ENCODE measurements at places on chromosomes 7 and 10.

DNA sequence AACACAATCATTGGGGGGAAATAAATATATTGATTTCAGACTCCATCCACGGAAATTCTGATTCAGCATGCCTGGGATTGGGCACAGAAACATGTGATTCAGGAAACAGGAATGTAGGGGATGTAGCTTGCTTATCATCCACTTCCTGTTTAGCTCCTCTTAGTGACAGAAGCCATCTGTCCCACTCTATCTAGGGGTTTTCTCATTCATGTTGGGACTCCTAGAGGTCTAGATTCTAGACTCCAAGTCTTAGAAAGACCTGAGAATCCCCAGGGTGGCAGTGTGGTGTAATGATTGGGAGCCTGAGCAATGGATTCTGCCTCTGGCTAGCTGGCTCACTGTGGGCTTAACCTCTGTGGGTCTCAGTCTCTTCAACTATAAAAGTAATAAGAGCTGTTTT is 67.9 kb downstream of the CDK1 start:
- DNase-seq, result no peak

GRCh38 chr10:112775892-112776674 is 174.0 kb upstream of the TCF7L2 start:
- no peak for DNase-seq

GRCh38 chr7:149053384-149053783 is 25.1 kb upstream of the PDIA4 start:
- DNase-seq, result no peak

DNA sequence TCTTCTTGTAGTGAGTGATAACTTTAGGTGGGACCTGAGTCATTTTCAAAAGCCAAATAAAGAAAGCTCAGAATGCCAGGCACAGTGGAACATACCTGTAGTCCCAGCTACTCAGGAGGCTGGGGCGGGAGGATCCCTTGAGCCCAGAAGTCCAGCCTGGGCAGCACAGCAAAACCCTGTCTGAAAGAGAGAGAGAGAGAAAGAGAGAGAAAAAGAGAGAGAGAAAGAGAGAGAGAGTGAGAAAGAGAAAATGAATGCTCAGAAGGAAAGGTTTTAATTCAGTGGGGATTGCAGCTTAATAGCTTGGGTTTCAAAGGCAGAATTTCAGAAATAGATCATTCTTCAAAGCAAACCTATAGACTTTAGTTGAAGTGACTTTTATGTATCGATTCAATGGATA is 25.7 kb downstream of the GPNMB start:
- DNase-seq, result no peak

- no peak for DNase-seq
Measured at GRCh38 chr7:12409097-12409711, 5.5 kb upstream of the VWDE start.

- DNase-seq, result no peak
Measured at GRCh38 chr10:112519133-112519761, 72.2 kb downstream of the VTI1A start.

DNA sequence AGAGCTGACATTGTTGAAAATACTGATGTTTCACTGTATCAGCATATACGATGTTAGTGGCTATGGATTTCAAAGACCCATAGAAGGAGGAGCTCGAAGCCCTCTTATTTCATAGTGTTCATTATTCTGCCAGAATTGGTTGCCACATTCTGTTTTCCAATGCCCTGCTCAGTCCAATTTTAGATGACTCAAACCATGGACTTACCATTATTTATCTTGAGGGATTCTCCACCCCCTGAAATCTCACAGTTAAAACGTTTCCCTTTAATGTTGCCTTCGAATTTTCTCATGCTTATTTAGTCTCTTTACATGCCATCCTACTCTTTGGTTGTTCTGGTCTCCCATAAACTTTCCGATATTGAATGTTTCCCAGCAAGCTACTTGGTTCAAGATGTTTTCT is 264.5 kb downstream of the HDAC9 start:
- DNase-seq, result no peak

GRCh38 chr7:78260826-78261225 is 462.3 kb downstream of the PHTF2 start:
- no peak for DNase-seq

GRCh38 chr7:1520539-1521234 is 9.8 kb upstream of the MAFK start:
- no peak for DNase-seq

DNA sequence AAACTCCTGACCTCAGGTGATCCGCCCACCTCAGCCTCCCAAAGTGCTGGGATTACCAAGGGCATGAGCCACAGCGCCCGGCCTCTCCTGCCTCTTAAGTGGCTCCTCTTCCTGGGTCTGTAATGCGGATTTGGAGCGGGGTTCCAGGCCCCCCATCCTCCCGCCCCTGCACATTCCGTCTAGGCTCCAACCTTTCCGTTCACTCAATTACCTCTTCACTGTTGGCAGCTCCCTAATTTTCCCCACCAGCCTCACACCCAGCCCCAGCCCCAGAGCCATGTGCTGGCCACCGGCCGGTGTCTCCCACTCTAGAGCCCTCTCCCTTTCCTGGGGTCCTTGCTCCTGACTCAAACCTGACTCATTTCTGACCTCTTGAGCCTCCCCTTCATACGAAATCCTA is 16.6 kb downstream of the ASB13 start:
- DNase-seq, result no peak

DNA sequence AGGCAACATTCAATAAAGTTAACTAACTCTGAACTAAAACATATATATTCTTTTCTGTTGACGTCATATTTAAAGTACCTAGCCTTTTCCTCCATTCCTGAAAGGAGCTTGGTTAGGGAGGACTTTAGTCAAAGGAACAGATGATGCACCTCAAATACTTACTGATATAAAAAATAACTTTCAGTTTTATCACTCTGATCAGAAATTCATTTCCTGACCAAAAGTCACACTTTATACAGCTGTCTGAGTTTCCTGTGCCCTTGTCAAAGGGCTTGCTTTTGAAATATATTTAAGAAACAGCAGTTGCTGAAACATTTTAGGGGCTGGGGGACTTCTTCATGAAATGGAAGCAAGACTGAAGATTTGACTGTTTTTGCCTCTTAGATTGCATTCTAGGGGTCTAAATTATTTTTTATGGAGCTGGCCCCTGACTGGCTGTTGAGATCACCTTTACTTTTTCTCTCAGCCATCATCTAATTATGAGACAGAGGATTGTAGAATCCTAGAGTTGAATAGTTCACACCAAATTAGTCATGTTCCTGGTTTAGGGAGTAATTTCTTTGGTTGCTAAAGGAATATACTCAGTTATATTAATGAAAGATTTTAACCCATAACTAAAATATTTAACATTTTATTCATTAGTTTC is 46.6 kb downstream of the GLCCI1 start:
- no peak for DNase-seq

DNA sequence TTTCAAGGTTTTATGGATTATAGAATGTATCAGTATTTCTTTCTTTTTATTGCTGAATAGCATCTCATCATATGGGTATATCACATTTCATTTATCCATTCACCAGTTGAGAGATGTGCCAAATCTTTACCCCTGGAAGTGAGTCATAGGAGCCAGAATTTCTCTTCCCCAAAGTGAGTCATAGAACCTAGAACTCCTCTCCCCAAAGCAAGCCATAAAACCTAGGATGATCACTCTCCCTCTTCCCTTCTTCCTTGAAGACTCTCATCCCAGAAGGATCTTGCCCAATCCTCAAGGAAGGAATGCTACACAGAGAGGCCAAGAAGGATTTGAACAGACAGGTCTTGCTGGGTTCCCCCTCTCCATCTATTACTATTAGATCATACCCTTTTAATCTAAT is 199.9 kb downstream of the EVX1 start:
- no peak for DNase-seq

- no peak for DNase-seq
Measured at GRCh38 chr10:52092390-52092789, 221.7 kb upstream of the DKK1 start.

GRCh38 chr10:120209124-120209762 is 247.8 kb upstream of the PLPP4 start:
- DNase-seq, result no peak

DNA sequence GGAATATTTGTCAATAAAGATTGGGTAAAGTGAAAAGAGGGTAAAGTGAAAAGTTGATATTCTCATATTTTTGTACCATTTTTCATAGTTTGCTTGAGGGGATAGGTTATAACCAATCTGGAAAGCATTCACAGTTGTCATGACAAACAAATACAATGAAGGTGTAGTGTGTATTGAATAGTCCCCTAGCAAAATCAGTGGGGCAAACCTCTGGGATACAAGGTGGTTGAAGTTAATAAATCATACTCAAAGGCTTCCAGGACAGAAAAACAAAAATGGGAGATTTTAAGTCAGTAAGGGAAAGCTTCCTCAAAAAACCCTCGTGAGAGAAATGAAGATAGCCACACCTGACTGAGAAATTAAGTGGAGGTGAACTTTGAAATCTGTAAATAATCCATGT is 39.4 kb downstream of the PHTF2 start:
- DNase-seq, result no peak

GRCh38 chr10:43111921-43112607 is 26.2 kb upstream of the CSGALNACT2 start:
- DNase-seq, result no peak

GRCh38 chr10:105139363-105139896 is 498.3 kb downstream of the SORCS3 start:
- DNase-seq, result no peak

GRCh38 chr7:16402091-16402490 is 19.2 kb downstream of the CRPPA start:
- no peak for DNase-seq

- DNase-seq, result no peak
Measured at GRCh38 chr7:5671046-5671445, 110.4 kb downstream of the RNF216 start.

GRCh38 chr10:130962240-130963051 is 349.1 kb downstream of the TCERG1L start:
- no peak for DNase-seq

DNA sequence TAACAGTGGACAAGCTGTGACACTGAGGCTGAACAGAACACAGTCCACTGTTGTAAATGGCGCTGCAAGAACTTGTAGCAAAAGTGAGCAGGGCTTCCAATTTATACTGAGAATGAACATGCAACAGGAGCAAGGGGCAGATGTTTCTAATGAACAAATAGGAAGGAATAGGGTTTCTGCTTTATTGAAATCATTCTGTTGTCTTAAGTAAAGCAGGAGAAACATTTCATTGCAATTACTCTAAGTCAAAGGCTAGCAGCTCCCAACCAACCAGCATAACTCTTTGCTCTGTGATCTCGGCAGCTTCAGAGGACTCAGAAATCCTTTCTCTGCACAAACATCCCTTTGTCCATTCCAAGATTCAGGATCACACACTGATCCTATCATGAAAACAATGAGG is 236.2 kb upstream of the PRSS58 start:
- no peak for DNase-seq

GRCh38 chr7:100675581-100676350 is 2.2 kb downstream of the GNB2 start:
- peak; percentile 71 for DNase-seq

GRCh38 chr10:110850099-110850498 is 21.6 kb upstream of the PDCD4 start:
- DNase-seq, result no peak

DNA sequence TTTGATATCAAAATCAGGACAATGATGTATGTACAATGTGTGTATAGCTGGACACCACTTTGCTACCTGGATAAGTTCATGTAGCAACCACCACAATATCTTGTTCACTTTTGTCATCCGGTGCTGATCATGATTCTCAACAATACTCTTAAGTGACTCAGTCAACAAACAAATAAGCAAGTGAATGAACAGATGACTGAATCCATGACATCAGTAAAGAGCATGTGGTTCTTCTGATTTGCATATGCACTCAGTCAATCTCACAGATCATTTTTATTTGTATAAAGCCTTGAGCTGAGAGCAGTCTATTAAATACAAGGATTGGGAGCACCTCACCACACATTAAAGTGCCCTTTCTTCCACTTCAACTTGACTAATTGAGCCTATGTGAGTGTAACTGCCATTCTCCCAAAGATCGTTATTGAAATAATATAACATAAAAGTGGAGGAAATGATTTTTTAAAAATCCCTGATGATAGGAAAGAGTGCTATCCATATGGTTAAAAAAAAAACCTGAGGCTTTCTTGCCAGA is 69.5 kb downstream of the NPSR1 start:
- no peak for DNase-seq

GRCh38 chr7:3243256-3243655 is 57.8 kb upstream of the SDK1 start:
- no peak for DNase-seq

DNA sequence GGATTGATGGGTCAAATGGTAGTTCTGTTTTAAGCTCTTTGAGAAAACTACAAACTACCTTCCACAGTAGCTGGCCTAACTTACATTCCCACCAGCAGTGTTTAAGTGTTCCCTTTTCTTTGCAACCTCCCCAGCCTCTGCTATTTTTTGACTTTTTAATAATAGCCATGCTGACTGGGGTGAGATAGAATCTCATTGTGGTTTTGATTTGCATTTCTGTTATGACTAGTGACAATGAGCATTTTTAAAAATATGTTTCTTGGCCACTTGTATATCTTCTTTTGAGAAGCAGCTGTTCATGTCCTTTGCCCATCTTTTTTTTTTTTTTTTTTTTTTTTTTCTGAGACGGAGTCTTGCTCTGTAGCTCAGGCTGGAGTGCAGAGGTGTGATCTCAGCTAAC is 155.2 kb upstream of the BMPER start:
- DNase-seq, result no peak

GRCh38 chr7:74033372-74034311 is 5.7 kb downstream of the ELN start:
- DNase-seq, result no peak

DNA sequence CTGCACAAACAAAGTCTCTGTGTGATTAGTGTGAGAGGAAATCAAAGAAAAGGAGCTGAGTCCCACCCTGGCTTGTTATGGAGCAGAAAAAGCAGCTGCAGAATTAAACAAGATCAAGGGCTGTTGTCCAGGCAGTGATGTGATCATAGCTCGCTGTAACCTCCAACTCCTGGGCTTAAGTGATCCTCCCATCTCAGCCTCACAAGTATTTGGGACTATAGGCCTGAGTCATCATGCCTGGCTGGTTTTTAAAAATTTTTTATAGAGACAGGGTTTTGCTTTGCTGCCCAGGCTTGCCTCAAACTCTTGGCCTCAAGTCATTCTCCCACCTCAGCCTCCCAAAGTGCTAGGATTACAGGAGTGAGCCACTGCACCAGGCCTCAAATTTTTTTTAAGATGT is 88.9 kb downstream of the IPMK start:
- no peak for DNase-seq

DNA sequence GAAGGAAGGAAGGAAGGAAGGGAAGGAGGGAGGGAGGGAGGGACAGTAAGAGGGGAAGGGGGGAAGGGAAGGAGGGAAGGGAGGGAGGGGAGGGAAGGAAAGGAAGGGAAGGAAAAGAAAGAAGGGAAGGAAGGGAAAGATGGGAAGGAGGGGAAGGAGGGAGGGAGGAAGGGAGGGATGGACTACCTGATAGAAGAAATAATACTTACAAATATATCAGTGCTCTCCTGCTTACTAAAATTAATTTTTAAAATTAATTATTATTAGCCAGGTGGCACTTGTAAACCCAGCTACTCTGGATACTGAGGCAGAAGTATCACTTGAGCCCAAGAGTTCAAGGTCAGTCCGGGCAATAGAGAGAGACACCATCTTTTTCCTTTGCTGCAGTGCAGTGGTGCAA is 18.5 kb downstream of the ZC3HC1 start:
- DNase-seq, result no peak

GRCh38 chr7:95715274-95715673 is 57.1 kb upstream of the DYNC1I1 start:
- DNase-seq, result no peak
